NCI-H460 (cell line): ENCODE measurements at places on chromosomes 1 and 21. TPM values are rescaled to one million over a fixed set of nuclear protein-coding genes. Genes with fewer than 3 reads are reported as not detected.

The LRRC71 gene
- total RNA-seq = not detected in 2 replicates

DNA sequence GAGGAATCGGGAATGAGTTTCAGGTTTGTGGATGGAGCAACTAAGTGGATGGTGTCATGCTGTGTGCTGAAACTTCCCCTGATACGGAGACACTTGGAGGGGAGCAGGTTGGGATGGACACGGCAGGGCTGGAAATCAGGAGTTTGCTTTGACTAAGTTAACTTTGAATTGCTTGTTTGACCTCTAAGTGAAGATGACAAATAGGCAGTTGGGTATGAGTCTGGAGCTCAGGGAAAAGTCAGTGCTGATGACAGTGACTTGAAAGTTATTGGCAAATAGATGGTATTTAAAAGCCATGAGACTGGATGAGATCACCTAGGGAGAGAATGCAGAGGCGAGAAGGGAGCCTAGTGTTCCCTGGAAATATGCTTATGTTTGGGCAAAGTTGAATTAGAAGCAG is 12.8 kb upstream of the ZSCAN20 start:
- no peak for DNase-seq

GRCh38 chr1:7582460-7582972 is 188.6 kb upstream of the VAMP3 start:
- no peak for DNase-seq

- no peak for DNase-seq
Measured at GRCh38 chr1:161238039-161238473, at the start of gene NR1I3. NR1I3 (minus strand) TSS chr1:161238203; CDS start chr1:161236565, 1,638 bp downstream.

DNA sequence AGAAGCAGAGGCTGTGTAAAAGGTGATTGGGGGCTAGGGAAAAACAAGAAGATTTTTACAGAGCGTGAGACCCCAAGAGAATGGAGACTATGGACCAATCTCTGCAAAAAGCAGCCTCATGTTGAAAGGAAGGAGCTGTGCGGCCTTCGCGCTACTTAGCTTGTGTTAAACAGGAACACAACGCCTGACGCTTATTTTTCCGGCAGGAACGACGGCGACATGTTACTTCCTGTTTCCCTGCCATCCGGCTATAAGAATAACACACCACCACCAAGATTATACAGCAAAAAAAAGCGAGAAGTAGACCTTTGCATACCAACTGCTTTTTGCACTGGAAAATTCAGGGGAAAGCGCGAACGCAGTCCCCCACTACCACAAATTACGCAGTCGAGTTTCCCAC is 272.7 kb downstream of the FAM72C start:
- DNase-seq = no peak

GRCh38 chr1:105793536-105794146 is 1262.8 kb upstream of the PRMT6 start:
- peak; percentile 41 for DNase-seq

The C1orf141 gene
- total RNA-seq = not detected in 2 replicates

DNA sequence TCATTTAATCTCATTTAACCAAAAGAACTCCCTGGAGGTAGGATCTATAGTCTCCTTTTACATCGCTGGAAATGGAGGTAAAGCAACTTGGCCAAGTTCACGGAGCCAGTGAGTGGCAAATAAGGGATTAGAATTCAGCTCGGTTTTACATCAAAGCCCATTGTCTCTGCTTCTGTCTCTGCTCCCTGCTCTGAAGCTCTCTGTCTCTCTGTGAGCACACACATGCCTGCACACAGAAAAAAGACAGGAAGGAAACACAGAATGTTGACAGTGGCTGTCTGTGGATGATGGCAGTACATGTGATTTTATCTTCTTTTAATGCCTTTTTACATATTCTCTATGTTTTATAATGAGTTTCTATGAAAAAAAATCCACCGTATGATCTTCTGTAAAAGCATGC is 8.9 kb upstream of the DHRS3 start:
- no peak for DNase-seq

- no peak for DNase-seq
Measured at GRCh38 chr1:91617285-91617765, 116.7 kb downstream of the CDC7 start.

DNA sequence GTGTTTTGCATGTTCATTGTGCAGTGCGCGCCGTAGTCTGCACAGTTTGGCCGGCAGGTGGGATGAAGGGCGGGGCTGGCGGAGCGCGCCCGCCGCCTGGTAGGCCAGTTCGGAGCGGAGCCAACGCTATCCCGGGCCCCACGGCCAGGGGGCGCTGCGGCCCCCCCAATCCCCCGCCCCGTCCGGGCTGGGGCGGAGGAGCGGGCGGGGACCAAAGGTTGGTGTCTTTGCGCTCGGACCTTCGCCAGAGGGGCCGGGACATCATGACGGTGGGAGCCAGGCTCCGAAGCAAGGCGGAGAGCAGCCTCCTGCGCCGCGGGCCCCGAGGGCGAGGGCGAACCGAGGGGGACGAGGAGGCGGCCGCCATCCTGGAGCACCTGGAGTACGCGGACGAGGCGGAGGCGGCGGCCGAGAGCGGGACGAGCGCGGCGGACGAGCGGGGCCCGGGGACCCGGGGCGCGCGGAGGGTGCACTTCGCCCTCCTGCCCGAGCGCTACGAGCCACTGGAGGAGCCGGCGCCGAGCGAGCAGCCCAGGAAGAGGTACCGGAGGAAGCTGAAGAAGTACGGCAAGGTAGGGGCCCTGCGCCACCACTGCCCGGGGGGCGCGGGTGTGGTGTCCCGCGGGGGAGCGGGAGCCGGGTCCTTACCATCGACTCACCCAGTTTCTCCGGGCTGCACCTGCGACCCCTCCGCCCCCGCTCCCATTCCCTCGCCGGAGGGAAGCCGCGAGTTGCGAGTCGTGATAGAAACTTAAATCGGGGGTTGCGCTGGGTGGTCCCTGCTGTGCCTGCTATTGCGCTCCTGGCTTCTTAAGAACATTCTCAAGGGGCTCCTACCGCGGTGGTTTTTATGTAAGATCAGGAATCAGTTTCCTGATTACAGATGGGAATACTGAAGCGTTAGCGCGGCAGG is at the start of gene C1orf115:
TSS of gene C1orf115 (plus strand) at position 224 of the 913 bp plus-strand sequence. CDS start at position 264, 40 bp downstream.
- peak; percentile 72 for DNase-seq

The PARK7 gene
- total RNA-seq = 230 and 257 TPM in 2 replicates

DNA sequence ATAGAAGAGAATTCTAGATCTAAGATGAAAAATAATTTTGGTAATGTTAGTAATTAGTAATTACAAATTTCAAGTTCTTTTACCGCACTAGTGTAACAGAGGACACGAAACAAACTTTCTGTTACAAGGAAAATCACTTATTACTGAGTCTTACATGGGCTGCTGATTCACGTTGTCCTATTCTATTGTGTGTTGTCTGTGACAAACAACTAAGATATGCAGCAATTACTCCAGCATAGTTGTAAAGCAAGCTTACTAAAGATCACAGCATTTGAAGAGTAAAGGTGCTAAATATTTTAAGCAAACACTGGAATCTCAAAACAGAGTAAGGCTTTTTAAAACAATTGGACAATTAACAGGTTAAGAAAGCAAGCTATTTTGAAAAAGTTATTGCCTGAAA is 502.3 kb downstream of the KCNT2 start:
- peak; percentile 68 for DNase-seq

- no peak for DNase-seq
Measured at GRCh38 chr1:184648160-184648855, 106.3 kb downstream of the EDEM3 start.

The FCRLA gene
- total RNA-seq = 0.17 and 0.20 TPM in 2 replicates

- no peak for DNase-seq
Measured at GRCh38 chr1:162530307-162530987, 31.1 kb upstream of the UAP1 start.

DNA sequence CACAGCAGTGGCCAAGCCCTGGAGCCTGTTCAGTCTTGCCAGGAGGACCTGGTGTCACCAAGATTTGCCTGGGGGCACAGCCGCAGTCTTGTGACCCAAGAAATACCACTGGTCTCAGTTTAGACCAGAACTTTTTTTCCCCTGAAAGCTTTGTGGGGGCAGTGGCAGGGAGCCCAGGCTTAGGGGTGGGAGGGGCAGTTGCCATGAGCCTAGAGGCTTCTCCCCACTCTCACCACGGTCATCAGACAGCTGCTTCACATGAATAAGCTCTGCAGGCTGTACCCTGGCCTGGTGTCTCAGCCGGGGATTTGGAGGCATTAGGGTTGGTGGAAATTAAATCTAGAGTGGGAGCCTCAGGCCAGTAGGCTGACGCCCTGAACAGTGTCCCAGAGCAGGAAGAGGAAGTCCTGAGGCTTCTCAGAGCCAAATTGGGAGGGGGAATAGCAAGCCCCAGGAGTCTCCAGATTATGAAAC is 73.7 kb downstream of the SLC16A1 start:
- DNase-seq = no peak

- no peak for DNase-seq
Measured at GRCh38 chr1:24318615-24319311, 394 bp upstream of the GRHL3 start.

The LORICRIN gene
- not detected in 2 replicates for total RNA-seq

The PROK1 gene
- total RNA-seq = not detected in 2 replicates

GRCh38 chr1:167805041-167805556 is 83.3 kb downstream of the MPZL1 start:
- DNase-seq = no peak
